Astrocyte (in vitro differentiated cells and primary cell): ENCODE measurements at places on chromosomes 1 and 21.

GRCh38 chr21:36688324-36688723 is 10.6 kb upstream of the SIM2 start:
- DNase-seq: no peak

GRCh38 chr1:225666495-225666894 is 13.6 kb upstream of the ENAH start:
- DNase-seq: no peak

GRCh38 chr1:209727785-209728184 is 23.1 kb downstream of the HSD11B1 start:
- no peak for DNase-seq

DNA sequence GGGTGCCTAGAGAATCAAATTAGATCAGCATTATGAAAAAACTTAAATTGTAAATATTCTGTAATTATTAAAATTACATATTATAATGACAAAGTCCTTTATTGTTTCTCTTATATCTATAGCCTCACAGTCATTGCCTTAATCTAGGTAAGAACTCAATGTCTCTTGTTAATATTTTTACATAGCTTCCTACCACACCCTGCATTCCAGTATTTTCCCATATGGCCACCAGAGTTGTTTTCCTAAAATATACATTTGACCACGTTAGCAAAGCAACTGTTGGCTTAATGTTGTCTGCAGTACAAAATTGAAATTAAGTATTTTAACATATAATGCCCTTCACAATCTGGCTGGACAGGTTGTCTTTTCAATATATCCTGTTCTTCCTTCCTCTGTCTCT is 230.3 kb downstream of the DNAH14 start:
- DNase-seq: no peak

DNA sequence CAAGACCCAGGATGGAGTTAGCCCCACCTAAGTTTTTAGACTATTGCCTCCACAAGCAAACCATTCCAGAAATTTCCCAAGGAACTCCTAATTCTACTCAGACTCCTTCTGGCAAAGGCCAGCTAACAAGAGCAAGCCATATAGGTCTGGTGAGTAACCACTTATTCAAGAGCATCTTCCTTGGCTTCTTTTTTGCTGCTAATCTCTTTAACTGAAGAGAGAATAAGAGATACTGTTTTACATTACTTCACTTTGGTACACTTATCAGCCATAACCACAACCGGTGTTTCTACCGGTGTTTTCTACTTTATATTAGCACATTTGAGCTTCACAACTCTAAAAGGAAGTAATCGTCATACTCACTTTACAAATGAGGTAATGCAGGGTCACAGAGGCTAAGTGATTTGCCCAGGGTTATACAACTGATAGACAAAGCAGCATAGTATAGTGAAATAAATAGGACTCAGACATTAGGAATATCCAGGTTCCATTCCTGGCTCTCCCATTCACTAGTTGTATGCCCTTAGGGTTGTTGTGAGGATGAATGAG is 1.7 kb upstream of the EPS15 start:
- no peak for DNase-seq

- DNase-seq: no peak
Measured at GRCh38 chr1:159561497-159561896, 25.7 kb upstream of the OR10J5 start.

GRCh38 chr1:172622541-172622940 is 36.4 kb upstream of the FASLG start:
- no peak for DNase-seq

- DNase-seq: no peak
Measured at GRCh38 chr1:10744654-10745238, 51.7 kb downstream of the CASZ1 start.

DNA sequence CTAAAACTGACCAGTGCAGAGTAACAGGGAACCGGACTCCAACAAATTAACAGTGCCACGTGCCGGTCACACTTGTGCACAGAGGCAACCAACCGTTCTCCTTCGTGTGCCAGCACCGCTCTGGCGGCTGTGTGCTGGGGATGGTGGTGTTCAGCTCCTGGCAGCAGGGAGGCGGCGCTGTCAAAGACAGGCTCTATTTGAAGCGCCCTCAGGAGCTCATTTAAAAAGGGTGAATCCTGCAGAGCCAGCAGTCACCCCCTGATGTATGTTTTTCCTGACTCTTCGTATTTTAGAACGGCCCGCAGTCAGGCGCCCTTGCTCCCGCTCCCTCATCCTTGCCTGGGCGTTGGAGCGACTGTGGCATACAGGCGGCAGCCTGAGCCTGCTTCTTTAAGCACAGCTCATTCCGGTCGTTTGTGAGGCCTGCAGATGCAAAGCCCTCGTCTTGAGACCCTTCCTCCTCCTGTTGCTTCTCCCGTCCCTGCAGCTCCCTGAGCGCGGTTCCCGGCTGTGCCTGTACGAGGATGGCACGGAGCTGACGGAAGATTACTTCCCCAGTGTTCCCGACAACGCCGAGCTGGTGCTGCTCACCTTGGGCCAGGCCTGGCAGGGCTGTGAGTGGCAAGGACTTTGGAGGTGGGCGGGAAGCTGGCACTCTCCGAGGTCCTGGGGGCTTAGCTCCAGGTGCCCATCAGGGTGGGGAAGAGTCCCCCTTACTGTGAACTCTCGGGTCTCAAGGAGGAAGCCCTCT is 1.1 kb downstream of the DFFB start:
- peak; percentile 14 for DNase-seq

GRCh38 chr1:47231301-47232186 is 481 bp downstream of the TAL1 start:
- peak; percentile 29 for DNase-seq

- no peak for DNase-seq
Measured at GRCh38 chr1:209038316-209038715, 545.2 kb upstream of the CAMK1G start.

- no peak for DNase-seq
Measured at GRCh38 chr1:116448785-116449385, 75.8 kb downstream of the ATP1A1 start.

- DNase-seq: no peak
Measured at GRCh38 chr1:193658691-193659090, 472.3 kb upstream of the B3GALT2 start.

GRCh38 chr1:62589321-62589720 is 8.0 kb upstream of the ANGPTL3 start:
- DNase-seq: peak; percentile 83

- DNase-seq: no peak
Measured at GRCh38 chr21:31922881-31923280, 50.1 kb downstream of the HUNK start.

- DNase-seq: no peak
Measured at GRCh38 chr1:205774198-205775014, 876 bp downstream of the RAB29 start.

DNA sequence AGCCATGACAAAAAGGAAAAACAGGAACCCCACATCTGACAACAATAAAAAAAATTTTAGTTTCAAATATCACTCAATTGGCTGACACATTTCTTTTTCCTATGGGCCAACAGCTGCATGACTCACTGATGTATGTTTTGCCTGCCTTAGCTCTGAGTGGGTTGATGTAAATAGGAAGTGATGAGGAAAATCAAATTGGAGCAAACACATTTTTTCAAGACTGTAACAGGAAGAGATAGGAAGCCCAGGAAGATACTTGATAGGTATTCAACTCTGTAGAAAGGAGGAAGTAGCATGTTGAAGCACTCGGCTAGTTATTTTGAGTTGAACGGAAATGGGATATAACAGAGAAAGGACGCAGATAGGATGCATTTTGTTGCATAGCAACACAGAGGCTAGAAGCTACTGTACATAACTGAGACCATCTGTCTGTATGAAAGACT is 168.0 kb upstream of the NR5A2 start:
- peak; percentile 47 for DNase-seq

GRCh38 chr1:246081856-246082668 is 425.0 kb downstream of the SMYD3 start:
- DNase-seq: no peak

GRCh38 chr1:234495231-234495990 is 16.4 kb upstream of the TARBP1 start:
- DNase-seq: peak; percentile 97

DNA sequence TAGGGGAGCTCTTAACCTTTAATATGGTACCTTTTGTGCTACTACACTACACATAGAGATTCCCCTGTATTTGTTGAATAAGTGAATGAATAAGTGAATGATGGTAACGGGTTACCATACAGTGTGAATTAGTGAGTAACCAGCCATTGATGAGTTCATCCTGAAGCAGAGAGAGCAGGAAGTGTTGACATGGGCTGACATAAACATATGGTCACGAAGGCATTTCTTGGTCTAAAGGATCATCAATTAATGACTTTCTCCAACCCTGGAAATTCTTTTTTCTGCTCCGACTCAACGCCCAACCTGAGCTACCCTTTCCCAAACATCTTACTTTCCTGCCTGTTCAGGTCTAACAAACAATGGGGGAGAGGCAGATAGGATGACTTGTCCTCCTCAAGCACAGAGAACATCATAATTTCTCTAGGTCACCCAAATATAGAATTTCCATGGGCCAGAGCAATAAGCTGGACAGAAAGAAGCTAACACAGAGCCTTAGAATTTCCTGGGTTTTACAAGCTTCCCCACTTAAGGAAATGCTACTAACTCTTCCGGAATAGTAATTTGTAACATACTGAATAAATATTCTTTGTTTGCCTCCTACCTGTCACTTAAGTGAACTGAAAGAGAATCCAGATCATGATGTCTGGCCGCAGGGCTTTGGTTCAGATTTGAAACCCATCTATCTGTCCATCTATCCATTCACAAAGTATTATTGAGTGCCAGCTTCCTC is 114.7 kb upstream of the NGF start:
- DNase-seq: no peak

DNA sequence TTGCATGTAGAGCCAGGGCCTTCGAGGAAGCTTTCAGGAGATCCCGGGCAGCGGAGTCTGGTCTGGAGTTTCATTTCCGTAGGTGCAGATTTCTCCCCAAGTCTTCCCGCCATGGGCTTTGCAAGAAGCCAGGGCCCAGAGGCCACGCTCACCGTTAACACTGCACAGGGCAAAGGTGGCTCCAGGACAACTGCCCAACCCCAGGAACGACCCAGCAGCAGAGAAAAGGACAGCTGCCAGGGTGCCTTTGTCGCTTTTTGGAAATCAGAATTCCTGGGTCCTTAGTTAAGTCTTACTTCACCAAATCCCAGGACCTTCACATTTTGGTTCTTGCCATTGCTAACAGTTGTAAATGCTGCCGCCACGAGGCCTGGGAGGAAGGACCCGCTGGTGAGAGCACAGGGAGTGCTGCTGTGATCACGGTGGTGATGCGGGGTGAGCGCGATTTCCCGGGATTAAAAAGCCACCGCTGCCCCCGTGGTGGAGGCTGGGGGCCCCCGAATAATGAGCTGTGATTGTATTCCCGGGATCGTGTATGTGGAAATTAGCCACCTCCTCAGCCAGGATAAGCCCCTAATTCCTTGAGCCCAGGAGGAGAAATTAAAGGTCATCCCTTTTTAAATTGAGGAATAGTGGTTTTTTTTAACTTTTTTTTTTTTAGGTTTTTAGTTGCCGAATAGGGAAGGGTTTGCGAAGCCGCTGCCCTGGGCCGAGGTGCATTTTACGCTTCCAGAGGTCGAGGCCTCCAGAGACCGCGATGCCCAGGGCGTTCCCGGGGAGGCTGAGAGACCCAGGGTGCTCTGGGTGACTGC is 8.2 kb downstream of the SIM2 start:
- DNase-seq: no peak

DNA sequence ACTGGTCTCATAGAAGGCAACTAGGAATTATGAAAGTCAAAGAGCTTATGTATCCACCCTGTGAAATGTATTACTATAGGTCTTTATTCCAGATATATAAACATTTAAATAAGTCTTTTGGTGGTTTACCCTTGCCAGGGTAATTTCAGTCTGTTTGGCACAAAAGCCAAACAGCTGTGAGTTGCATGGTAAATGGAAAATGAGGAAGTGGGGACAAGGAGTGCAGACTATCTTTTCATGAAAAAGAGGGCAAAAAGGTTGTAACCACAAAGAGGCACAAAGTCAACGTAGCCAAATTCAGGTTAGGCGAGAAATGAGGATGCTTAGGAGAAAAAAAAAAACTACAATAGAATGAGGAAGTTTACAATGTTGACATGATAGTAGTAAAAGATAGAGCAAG is 492.3 kb upstream of the PRMT6 start:
- DNase-seq: no peak

GRCh38 chr21:15065392-15066122 is 757 bp upstream of the NRIP1 start:
- DNase-seq: peak; percentile 85

- DNase-seq: peak; percentile 79
Measured at GRCh38 chr1:229204921-229205777, 65.8 kb upstream of the RAB4A start.

GRCh38 chr1:223423641-223424233 is 30.5 kb downstream of the CCDC185 start:
- DNase-seq: no peak

DNA sequence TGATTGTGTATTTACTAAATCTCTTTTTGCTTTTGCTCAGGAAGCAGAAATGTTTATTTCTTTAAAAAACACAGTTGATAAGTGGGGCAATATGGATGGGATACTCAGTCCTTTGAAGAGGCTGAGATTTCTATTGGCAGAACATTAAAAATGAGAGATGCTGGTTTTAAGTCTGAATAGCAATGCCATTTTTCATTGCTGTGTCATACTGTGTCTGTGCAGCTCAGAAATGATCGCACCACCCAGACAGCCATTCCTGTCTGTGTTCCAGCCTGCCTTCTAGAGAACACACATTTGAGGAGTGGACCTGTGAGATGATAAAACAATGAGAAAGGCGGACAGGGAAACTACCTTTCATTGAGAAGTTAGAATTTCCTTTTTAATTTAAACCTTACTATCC is 231.2 kb upstream of the USP24 start:
- DNase-seq: peak; percentile 76

- no peak for DNase-seq
Measured at GRCh38 chr21:36701756-36702621, 3.1 kb downstream of the SIM2 start.

DNA sequence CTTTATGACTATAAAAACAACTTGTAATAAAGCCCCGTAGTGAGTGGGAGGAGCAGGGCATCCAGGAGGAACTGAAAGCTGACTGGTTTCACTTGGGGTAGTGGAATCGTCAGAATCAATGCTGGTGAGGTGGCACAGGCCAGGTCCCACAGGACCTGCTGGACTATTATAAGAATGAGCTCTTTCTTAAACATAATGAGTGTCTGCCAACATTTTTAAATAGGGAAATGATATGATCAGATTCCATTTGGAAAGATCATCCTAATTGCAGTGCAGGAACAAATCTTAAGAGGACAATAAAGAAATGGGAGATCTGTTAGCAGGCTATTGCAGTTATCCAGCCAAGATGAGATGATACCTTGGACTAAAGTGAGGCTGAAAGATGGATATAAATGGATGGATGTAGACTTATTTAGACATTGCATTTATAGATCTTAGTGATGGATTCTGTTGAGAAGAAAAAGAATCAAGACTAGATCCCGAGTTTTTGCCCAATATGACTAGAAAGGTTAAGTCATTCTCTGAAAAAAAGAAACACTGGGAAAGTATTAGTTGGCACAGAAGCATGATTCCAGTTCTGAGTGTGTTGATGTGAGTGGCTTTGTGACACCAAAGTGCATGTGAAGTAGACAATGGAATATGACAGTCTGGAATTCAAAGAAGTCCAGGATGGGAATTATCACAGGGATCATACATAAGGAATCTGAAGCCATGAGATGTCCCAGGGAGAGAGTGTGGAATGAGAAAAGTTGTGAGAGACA is 153.3 kb upstream of the SGIP1 start:
- no peak for DNase-seq
